ENCODE measurements at places on chromosomes 1 and 21.

GRCh38 chr1:232300466-232300865 is 329.5 kb downstream of the SIPA1L2 start:
- no peak for DNase-seq

- no peak for DNase-seq
Measured at GRCh38 chr1:207328908-207329440, 7.5 kb downstream of the CD55 start.

DNA sequence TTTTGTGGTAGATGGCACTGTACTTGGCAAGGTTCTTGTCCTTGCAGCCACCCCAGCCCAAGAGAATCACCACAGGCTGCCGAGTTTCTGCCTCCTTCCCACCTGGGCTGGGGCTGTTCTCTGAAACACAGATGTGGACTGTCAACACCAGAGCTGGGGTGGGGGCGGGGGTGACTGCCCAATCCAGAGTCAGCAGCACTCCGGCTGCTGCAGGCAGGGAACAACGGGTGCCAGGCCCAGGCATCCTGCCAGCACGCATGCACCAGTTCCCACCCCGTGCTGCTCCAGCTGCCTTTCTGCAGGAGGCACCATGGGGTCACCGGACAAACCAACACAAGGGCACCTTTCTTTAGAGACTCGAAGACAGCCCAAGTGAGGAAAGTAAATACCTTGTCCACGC is 14.1 kb downstream of the TMEM53 start:
- no peak for DNase-seq

- DNase-seq, result peak; percentile 53
Measured at GRCh38 chr1:6033986-6034749, 11.5 kb upstream of the KCNAB2 start.

DNA sequence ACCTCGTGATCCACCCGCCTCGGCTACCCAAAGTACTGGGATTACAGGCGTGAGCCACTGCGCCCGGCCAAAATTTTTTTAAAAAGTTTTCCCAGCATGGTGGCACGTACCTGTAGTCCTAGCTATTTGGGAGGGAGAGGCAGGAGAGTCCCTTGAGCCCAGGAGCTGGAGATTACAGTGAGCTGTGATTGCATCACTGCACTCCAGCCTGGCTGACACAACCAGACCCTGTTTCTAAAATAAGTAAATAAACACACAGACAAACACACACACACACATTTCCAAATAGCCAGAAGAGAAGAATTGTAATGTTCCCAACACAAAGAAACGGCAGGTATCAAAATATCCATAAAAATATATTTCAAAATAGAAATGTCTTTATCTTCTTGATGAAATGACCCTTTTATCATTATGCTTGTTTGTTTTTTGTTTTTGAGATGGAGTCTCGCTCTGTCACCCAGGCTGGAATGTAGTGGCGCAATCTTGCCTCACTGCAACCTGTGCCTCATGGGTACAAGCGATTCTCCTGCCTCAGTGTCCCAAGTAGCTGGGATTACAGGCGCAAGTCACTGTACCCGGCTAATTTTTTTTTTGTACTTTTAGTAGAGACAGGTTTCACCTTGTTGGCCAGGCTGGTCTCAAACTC is 9.3 kb downstream of the HES2 start:
- no peak for DNase-seq
